ENCODE measurements at places on chromosomes 7 and 10.

DNA sequence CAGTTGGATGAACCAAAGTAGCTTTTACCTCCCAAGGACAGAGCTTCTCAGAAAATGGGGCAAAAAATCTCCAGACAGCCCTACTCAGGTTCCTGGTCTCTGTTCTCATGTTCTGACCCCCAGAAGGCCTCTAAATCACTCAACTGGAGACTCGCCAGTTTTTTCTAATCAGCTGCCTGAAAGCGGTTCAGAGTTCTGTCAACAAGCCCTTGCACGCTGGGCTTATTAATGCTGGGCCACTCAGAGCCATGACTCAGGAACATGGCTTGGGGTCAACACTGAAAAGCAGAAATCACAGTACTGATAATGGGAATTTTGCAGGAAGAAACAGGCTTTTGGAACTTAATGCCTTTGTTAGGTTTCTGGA lies 15.3 kb downstream of the ECHDC3 start:
- no peak for DNase-seq

GRCh38 chr7:2821842-2822507 lies 22.1 kb downstream of the GNA12 start:
- no peak for DNase-seq

DNA sequence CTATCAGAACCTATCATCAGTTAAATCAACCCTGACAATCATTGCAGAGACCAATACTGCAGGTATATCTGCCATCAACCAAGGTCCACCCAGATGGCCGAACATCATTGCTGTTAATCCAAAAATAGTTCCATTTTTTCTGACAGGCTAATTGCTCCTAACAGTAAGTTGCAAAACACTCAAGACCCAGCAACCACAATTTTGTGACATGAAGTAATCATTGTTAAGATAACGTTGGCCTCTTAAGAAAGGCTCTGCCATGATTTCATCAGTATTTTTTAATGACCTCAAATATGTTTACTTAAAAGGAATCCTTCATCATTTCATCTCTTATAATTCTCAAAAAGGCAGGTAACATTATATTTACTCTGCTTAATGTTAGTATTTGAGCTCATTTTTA lies 553.4 kb upstream of the POM121L12 start:
- no peak for DNase-seq

- DNase-seq = no peak
Observed at GRCh38 chr10:5581670-5582566, 57.2 kb downstream of the CALML3 start.

GRCh38 chr7:102215711-102216110 lies 71.0 kb upstream of the SH2B2 start:
- no peak for DNase-seq

DNA sequence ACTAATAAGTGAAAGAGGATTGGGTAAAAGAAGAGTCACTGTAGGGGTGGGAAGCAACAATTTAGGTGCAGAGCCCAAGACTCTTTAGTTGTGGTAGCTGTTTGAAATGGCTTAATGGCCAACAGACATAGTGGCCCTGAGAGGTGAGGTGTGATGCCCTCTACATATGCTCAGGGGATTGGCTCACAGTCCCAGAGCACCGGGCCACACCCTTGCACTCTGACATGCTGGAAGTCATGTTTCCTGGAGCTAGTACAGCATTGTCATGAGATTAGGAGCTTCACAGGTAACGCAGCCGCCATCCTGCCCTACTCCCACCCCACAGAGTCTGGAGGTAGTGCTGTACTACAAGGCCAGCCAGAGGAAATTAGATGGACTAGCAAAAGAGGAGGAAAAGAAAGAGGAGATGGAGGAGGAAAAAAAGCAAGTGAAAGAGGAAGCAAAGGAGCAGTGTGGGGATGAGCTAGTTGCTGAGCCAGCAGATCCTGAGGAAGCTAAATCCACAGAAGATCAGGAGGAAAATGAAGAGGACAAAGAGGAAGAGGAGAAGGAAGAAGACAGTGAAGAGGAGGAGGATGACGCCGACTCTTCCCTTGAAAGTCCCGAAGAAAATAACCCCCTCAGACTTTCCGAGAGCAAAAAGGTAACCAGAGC lies 14.8 kb upstream of the FLNC start:
- no peak for DNase-seq

DNA sequence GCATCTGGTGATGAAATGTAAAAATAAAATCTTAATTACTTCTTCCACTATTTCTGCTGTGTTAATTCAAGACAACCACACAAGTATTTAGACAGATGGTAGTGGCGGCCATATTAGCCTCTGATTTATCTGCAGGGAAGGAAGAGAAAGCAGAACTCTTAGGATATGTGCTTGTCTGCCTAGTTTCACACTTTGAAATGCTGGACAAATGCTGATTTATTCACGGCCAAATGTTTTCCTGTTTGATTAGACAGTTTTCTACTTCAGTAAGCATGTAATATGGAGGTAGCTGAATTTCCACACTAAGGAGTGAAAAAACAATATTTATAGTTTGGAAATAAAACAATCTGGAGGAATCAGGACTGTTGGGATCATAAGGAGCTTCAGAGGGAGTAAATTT lies 158.1 kb downstream of the AGMO start:
- DNase-seq = no peak

DNA sequence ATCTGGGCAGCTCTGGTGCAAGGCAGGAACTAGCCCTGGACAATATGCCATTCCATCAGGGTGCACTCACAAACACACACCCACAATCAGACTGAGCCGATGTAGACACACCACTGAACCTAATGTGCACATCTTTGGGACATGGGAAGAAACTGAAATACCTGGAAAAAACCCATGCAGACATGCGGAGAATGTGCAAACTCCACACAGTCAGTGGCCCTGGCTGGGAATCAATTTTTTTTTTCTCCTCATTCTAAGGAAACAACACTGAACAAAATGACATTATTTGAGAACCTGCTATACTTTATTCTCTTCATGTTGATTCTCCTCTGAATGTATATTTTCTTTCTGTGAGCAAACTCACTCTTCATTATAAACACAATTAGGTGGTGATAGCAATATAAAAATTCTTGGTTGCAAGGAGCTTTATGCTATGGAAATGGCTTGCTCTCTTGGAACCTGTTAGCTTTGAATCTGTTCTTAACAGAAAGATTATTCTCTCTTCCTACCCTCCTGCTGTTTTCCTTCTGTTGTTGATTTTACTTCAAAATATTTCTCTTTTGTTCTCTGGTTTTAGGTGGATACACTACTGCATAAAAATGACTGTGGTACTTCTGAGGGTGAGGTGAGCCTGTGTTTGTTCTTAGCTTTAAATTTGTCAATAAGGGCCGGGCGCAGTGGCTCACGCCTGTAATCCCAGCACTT lies 33.0 kb upstream of the MICU1 start:
- no peak for DNase-seq

- DNase-seq = peak; percentile 27
Observed at GRCh38 chr10:93591065-93591808, 9.8 kb downstream of the RBP4 start.

DNA sequence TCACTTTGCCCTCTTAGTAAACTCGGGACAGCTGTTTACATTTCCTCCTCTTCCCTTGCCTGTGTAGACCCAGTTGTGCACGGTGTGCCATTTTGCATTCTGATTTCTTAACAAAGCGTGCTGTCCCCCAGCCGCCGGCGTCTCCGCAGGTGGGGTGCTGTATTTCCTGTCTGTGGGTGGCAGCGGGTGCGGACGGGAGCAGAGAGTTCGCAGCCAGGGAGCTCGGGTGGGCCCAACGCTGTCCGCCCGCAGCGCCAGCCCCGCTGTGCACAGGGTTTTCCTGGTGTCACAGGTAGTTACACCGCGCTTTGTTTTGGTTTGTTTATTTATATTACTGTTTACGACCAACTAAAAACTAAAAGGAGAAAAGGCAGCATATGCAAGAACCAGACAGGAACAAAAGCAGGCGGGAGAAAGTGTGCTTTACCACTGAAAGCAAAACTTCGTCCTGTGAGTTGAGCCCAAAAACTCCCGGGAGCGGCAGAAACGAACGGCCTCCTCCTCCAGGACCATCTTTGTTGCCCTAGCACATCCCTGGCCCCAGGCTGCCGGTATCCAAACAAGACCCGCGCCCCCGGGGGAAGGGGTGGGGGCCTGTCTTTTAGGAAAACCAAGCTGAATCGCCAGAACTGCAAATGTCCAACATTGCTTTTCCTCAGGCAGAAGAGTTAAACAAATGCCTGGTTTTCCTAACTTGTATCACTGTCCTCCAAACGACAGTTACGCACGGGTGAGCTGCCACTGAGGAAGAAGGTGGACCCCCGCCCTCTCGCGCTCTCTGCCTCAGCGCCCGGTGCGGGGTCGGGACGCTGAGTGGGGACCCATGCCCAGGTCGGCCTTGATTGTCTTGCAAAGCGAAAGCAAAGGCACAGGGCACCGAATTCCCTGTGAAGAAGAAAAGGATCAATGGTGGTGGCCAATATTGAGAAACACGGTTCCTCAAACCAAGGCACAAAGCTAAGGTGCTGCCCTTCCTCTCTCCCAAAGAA lies 45.9 kb upstream of the DRGX start:
- no peak for DNase-seq

DNA sequence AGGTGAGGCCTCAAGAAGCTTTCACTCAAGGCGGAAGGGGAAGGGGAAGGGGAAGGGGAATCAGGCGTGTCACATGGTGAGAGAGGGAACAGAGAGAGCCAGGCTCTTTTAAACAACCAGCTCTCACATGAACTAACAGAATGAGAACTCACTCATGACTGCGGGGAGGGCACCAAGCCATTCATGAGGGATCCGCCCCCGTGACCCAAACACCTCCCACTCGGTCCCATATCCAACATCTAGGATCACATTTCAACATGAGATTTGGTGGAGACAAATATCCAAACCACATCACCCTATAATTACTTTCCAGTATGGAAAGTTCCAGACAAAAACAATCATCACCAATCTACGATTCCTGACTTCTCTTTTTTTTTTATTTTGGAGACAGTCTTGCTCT lies 22.9 kb downstream of the HIP1 start:
- no peak for DNase-seq

DNA sequence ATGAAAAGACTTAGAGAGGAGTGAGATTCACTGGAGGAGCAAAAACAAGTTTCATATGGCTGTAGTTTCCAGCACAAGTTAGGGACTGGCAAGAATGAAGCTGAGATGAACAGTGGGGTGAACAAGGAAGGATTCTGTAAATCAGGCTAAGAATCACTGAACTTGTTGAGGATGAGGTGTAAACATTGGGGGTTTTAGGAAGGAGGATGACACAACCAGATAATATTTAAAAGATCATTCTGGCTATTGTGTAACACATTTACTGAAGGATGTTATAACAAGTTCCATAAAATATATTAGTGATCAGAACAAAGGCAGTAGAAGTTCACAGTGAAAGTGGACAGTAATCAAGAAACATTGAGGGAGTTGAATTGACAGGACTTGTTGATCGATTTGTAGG lies 68.9 kb downstream of the CD36 start:
- DNase-seq = no peak

Data from HL-60 (cell line).